ENCODE measurements at places on chromosomes 12 and 14.
A peak's percentile ranks its signal among the peaks of the same experiment; 100 is the strongest.

- DNase-seq = no peak
Measured at GRCh38 chr12:52514471-52515318, 5.5 kb downstream of the KRT5 start.

- no peak for DNase-seq
Measured at GRCh38 chr14:87522575-87522974, 470.4 kb downstream of the GALC start.

DNA sequence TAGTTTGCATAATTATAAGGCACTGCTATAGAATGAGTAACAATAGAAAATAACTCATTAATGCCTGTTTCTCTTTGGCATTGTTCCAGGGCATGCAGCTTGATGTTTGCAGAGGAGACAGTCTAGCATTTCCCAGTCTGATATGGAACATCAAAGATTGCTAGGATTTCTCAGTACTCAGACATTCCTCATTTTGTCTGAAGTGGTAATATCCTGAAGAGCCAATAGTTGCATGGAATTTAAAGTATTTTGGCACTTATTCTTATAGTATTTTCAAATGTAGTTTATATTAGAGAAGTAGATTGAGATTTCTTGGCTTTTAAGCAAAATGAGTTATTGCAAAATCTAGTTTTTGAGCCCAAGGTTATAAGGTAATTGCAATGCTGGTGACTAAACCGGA lies 337.3 kb upstream of the E2F7 start:
- DNase-seq = no peak

DNA sequence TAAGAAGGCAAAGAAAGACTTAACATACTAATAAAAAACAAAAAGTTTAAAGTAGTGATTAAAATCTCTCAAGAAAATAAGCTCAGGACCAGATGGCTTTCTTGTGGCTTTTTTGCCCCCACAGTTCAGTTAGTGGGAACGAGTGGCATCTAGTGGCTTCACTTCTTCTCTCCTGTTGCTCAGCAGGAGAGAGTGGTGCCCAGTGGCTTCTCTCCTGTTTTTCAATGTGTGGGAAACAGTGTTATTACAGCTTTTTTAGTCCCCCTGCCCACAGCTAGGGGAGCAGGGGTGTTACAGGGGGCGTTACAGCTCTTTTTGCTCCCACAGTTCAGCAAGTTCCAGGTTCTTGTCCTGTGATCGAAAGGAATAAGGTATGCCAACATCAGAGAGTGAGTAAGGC lies 135.2 kb downstream of the RERGL start:
- no peak for DNase-seq

DNA sequence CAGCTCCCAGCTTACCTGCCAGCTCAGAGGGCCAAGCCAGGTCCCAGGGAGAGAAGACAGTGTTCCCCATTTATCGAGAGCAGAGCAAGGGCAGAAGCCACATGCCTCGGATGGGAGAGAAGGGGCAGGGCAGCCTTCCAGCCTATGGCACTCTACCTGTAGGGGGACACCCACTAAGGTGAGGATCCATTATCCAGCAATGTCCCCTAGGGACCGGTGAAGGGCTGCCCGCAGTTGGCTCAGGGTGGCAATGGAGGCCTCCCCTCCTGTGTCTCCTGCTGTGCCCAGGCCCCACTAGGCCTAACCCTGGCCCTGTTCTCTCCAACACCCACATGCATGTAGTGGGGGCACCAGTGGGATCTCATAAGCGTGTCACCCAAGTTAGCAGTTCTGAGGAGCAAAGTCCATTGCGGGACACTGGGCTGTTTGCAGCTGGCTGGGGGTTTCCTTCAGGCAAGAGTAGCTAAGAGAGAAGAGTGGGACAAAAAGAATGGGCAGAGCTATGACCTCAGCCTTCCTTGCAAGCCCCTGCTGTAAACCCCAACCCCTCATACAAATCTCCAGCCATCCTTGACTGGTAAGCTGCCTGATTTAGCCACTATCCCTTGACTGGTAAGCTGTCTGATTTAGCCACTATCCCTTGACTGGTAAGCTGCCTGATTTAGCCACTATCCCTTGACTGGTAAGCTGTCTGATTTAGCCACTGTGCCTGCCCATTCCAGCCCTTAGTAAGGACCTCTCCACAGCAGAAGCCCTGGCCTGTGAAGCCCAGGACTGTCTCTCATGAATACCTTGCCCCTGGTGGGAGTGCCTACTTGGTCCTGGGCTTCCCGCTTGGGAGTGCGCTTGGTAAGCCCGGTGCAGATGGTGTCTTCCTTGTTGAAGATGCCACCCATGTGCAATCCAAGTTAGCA lies 5.2 kb upstream of the ASB2 start:
- DNase-seq = no peak

DNA sequence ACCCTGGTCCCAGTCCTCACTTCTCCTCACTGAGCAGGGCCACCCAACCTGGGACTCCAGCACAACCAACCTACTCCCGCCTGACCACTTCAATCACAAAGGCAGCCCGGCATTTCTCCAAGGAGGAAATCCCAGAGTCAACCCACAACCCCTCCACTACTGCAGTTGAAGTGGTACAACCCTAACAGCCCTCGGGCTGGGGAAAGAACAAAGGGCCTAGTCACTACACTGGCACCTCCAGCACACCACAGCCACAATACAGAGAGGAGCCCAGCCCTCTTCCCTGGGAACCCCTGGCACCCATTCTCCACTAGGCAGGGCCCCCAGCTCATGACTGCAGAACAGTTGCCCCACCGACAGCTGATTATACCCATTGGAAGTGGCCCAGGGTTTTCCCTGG lies 13.7 kb upstream of the OR5AU1 start:
- no peak for DNase-seq

DNA sequence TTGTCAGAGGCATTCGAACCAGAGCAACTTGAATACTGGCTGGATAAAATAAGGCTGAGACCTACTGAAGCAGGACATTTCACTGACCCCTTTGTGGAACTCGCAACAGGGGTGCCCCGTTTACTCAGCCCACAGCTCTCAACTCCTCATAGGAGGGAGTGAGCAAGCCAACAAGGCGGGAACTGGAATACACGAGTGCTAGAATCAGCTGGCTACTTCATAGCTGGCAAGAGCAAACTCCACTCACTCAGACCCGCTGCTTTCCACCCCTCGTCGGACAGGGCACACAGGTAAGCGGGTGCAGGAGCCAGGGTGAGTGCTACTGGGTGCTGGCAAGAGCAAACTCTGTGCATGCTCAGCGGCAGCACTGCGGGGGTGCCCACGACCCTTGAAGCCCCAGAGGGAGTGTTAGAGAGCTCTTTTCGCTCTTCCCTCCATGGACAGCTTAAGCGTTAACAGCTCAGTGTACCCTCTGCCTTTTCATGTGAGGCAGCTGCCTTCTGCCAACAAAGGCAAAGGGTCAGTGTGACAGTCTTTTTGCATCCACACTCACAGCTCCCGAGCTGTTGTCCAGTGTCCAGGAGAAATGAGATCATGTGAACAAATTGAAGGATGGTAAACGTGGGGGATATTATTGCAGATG lies 15.7 kb downstream of the CAPZA3 start:
- DNase-seq = no peak

DNA sequence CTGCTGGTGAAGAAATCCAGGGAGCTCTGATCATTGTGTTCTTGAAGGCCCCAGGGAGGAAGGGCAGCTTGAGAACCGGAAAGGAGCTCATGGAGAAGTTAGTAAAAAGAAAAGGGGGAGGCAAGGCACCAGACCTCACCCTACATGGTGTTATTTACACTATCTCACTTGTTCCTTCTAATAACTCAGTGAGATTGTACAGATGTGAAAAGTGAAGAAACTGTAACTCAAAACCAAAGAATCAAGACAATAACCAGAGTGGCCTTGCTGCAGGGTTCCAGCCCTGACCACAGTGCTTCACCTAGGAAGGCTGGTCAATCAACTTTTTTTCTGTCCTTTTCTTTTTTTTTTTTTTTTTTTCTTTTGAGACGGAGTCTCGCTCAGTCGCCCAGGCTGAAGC lies 353.6 kb downstream of the TMTC2 start:
- no peak for DNase-seq

DNA sequence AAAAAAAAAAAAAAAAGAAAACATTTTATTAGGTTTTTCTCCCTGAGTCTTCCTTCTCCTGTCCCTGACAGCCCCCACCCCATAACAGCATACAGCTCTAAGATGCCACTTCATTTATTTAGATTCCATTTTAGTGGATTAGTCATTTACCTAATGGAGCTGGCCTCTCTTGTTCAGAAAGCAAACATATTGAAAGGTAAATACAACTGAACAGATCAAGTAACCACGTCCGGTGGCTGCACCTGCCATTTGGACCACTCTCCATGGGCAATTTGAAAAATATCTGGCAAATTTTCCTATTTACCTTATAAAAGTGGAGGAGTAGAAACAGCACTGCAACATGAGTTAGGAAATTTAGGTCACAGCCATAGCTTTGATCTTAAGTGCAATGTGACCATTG lies 254.6 kb downstream of the C12orf42 start:
- no peak for DNase-seq

DNA sequence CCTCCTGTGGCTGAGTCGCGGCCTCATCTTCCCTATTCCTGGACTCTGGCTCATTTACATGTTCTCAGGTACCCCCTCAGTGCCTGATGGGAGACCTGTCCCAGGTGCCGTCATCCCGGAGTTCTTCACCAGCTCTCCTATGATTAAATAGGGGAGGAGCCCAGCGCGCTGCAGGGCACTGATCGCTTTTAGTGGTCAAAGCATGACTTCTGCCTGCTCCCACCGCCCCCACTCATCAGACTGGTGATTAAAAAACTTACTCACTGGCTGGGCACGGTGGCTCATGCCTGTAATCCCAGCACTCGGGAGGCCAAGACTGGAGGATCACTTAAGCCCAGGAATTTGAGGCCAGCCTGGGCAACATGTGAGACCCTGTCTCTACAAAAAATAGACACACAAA lies 85.9 kb downstream of the FOXN4 start:
- DNase-seq = no peak

DNA sequence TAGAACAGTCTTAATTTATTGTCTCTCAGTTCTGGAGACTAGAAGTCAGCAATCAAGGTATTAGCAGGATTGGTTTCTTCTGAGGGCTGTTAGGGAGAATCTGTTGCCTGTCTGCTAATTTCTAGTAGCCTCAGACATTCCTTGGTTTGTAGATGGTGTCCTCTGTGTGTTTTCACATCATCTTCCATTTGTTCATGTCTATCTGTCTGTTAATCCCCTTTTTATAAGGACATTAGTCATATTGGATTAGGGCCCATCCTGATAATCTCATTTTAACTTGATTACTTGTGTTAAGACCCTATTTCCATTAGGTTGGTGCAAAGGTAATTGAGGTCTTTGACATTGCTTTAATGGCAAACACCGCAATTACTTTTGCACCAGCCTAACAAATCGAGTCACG lies 34.3 kb downstream of the TBC1D15 start:
- no peak for DNase-seq

GRCh38 chr12:91100906-91101305 lies 10.4 kb downstream of the LUM start:
- DNase-seq = no peak

DNA sequence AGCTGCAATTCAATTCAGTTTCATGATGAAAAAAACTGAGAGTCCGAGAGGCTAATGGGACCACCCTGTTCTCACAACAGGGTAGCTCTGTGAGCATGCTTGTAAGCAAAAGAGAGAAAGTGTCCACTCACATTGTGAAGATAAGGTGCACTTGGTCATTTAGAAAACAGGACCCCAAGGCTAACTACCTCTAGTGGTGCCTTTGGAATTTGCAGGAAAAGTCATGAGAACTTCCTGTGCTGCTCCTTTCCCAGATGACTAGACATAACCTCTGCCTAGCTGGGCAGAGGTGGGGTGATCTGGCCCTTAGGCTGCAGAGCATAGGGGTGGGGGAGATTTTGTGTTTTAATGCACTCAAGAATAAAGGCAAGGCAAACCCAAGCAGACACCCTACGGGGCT lies 118.9 kb downstream of the STAB2 start:
- DNase-seq = no peak

DNA sequence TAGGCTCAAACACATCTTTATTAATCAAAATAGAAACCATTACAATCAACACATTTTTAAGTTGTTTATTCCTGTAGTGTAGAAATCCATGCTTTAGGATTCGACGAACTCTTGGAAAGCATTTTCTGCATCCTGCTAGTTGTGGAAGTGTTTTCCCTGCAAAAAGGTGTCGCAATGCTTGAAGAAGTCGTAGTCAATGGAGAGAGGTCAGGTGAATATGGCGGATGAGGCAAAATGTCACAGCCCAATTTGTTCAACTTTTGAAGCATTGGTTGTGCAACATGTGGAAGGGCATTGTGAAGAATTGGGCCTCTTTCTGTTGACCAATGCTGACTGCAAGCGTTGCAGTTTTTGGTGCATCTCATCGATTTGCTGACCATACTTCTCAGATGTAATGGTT lies 4.2 kb upstream of the ARID4A start:
- no peak for DNase-seq

DNA sequence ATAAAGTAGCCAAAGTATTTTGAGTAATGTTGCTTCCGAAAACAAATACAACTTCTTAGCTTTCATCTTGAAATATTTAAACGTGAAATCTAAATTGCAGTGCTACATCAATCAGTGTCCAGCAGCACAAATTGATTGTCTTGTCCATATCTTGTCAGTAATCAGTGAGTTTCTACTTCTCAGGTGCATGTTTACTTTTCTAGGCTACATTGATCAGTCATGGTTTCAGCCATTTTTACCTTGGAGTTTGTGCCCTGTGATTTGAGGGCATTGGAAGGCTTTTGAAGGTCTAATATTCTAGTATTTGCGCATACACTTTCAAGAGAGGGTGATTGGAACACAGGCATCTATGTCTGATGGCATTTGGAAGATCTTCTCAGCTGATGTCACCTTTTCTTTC lies 12.4 kb downstream of the RMST start:
- no peak for DNase-seq

- DNase-seq = no peak
Measured at GRCh38 chr12:47219243-47219642, 139.5 kb upstream of the AMIGO2 start.

GRCh38 chr12:4118017-4118510 lies 155.5 kb upstream of the CCND2 start:
- DNase-seq = no peak

DNA sequence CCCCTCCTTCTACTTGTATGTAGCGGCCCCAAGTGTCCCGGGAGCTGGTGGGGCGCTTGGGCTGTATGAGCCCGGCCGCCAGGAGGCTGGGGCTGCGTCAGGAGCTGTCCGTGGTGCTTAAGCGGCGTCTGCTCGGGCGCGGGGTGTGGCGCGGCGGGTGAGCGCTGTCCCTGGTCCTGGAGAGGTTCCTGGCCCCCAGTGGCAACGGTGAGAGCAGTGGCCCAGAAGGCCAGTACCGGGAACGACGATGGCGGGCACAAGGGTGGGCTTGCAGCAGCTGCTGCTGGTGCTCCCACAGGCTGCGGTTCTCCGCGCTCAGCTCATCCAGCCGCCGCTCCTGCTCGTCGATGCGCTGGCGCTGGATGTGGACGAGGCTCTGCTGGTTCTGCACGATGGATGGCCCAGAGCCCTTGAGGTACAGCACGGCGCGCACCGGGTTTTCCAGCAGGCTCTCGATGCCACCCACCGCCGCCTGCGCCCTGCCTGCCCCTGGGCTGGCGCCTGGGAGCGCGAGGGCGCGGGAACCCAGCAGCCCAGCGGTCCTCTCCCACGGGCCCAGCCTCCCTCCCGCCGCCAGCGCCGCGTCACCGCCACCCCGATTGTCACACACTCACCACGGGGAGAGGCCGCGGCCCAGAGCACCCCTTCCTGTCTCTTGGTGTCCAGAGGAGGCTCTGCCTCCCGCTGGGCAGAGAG lies 41.9 kb upstream of the FKBP4 start:
- peak; percentile 17 for DNase-seq

- DNase-seq = no peak
Measured at GRCh38 chr12:56260921-56261320, 2.7 kb upstream of the ANKRD52 start.

GRCh38 chr12:72748971-72749370 lies 476.8 kb downstream of the TRHDE start:
- DNase-seq = no peak

GRCh38 chr12:12392413-12392812 lies 35.5 kb downstream of the BORCS5 start:
- DNase-seq = no peak
